COLO829 (cell line): ENCODE measurements at places on chromosomes 4 and X.

- no peak for DNase-seq
Observed at GRCh38 chr4:35548921-35549320, 695.4 kb downstream of the ARAP2 start.

GRCh38 chr4:10491401-10491800 is 34.2 kb upstream of the ZNF518B start:
- no peak for DNase-seq

- DNase-seq, result no peak
Observed at GRCh38 chrX:124260845-124261244, 71.6 kb upstream of the TEX13D start.

DNA sequence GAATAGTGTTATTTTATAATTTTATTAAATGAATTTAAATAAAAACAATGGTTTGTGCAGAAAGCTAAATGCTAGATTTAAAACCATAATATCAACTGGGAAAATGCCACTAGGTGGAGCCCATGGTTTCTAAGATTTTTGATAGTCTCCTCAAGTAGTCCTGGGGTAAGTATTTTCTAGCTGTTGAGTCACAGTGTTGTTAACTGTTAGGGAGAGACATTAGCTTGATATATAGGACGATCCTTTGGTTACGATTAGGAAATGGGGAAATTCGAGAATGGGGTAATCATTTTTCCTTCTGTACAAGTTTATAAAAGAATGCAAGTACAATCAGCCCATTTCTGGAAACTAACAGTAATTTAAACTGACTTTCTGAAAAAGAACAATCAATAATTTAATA is 378.4 kb downstream of the ANKRD50 start:
- peak; percentile 47 for DNase-seq

- DNase-seq, result no peak
Observed at GRCh38 chr4:152419809-152420208, 116.1 kb downstream of the FBXW7 start.

DNA sequence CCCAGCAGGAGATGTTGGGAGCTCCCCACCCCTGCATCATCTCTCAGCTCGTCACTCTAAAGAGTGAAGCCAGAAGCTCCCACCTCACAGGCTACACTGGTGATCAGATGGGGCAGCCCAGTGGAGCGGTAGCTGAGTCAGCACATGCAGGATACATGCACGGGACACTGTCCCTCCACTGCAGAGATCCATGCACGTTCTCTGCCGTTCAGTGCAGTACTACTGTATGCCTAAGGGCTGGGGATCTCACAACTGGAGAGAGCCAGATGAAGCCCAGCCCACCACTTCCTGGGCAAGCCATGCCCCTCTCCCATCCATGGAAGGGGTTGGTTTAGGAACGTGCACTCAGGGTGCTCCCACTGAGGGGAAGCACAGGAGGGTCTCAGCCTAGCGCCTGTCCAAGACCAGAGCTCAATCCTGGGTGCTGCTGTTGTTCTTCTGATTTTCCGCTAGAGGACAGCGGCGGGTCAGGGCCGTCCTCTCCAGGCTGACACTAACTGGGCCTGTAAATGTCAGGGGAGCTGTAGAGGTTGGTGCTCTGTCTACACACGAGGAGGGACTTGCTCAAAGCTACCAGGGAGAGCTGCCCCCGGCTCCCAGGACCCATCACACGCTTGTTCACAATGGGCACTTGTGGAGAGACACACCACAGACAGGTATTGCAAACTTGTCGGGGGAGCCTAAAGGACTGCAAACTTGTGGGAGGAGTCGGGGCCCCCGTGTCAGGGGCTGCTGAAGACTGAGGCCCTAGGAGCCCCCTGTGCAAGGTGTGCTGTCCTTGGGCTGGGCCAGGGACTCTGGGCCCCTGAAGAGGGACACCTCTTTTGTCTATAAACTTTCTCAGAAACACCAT is 18.2 kb upstream of the ABLIM2 start:
- DNase-seq, result peak; percentile 57

- DNase-seq, result no peak
Observed at GRCh38 chr4:150283689-150284088, 205.4 kb downstream of the DCLK2 start.

- no peak for DNase-seq
Observed at GRCh38 chr4:93841803-93842345, 13.3 kb downstream of the ATOH1 start.
